Activated T-cell treated with anti-CD3 and anti-CD28 coated beads for 4 hours (primary cell): ENCODE measurements at places on chromosomes 1 and 21.
A peak's percentile ranks its signal among the peaks of the same experiment; 100 is the strongest.

GRCh38 chr1:101653482-101653946 lies 343.2 kb downstream of the OLFM3 start:
- no peak for DNase-seq

DNA sequence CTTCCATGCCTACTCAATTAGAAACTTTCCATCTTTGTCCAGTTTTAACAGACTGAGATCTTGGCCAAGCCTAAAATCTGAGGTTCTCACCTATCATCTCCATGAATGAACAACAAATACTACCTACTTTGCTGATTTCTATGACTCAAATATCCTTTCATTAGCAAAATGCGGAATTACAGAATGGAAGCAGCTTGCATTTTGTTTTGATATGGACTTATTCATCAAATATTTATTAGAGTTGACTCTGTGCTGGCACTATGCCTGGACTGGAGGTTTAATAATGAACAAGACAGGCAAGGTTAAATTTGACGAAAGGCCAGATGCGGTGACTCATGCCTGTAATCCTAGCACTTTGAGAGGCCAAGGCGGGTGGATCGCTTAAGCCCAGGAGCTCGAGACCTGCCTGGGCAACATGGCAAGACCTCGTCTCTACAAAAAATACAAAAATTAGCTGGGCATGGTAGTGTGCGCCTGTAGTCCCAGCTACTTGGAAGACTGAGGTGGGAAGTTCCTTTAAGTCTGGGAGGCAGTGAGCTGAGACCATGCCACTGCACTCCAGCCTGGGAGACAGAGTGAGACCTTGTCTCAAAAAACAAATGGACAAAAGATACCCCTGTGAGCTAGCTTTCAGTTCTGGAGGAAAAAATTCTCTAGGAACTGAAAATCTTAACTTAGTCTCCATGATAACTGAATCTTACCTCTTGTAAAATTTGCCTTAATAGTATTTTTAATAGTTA lies 29.4 kb upstream of the SOD1 start:
- DNase-seq = no peak

- peak; percentile 30 for DNase-seq
These were observed 32.1 kb upstream of the KCNE1 start for GRCh38 chr21:34544032-34544496.

- DNase-seq = no peak
These were observed 189.1 kb downstream of the FMN2 start for GRCh38 chr1:240280560-240281322.

GRCh38 chr21:36910581-36911307 lies 55.7 kb downstream of the HLCS start:
- no peak for DNase-seq

- peak; percentile 32 for DNase-seq
These were observed 18.6 kb downstream of the AZIN2 start for GRCh38 chr1:33099290-33100118.

GRCh38 chr1:169548282-169548681 lies 38.0 kb downstream of the F5 start:
- DNase-seq = no peak

- no peak for DNase-seq
These were observed 253.8 kb downstream of the LTN1 start for GRCh38 chr21:28738882-28739281.

DNA sequence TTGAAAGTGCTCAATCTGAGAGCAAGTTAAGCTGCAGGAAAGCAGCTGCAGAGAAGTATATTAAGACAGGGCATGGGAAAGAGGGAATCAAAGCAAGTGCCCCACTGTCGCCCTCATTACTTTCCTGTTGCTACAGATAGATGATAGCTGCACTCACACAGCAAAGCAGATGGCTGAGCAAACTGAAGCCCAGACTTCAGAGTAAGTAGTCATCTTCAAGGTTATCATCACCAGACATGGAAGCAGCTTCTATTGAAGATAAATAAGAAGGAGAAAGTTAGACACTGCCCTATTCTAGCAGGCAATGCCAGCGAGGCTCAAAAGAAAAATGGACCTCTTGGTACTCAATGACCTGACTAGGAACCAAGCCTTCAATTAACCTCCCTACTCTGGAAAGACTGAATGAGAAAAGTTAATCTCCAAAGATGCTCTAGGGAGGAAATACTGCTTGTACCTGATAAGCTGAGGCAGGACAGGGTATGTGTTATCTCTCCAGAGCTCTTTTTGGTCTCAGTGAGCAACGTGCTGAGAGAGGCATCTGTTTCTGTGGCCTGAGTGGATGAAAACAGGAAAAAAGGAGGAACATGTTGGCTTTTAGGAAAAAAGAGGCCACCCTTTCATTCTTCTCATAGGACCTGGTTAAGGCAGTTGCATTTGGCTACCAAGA lies 11.1 kb upstream of the MRPL9 start:
- DNase-seq = no peak

DNA sequence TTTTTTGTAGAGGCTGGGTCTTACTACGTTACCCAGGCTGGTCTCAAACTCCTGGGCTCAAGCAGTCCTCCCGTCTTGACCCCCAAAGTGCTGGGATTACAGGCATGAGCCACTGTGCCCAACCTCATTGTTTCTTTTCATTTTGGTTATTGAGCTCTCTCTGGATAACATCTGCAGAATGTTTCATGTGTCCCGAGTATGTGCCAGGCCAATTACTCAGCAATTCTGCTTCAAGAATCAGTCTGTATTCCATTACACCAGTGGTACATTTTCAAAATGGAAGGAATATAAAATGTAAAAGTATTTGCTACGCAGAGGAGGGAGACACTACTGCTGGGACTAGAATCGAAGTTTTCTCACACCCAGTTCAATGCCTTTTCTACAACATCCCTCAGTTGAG lies 1.7 kb upstream of the ELOA start:
- DNase-seq = no peak

GRCh38 chr21:19785941-19786340 lies 1212.3 kb upstream of the NCAM2 start:
- no peak for DNase-seq

DNA sequence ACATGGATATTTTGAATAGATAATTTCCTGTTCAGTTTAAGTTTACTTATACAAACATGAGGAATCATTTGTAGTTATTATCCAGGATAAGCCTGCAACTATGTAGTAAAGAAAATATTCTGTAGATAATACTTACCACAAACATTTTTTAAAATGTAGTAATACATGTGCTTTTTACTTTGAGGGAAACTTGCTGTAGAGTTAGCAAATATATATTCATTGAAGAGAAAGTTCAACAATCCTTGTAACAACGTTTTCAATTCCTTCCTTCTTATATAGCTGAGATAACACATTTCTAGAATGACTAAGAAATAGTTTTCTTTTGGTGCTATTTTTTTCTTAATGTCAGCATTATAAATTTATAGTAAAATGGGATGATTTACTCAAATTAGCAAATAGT lies 664.6 kb upstream of the ADAMTS5 start:
- DNase-seq = no peak

DNA sequence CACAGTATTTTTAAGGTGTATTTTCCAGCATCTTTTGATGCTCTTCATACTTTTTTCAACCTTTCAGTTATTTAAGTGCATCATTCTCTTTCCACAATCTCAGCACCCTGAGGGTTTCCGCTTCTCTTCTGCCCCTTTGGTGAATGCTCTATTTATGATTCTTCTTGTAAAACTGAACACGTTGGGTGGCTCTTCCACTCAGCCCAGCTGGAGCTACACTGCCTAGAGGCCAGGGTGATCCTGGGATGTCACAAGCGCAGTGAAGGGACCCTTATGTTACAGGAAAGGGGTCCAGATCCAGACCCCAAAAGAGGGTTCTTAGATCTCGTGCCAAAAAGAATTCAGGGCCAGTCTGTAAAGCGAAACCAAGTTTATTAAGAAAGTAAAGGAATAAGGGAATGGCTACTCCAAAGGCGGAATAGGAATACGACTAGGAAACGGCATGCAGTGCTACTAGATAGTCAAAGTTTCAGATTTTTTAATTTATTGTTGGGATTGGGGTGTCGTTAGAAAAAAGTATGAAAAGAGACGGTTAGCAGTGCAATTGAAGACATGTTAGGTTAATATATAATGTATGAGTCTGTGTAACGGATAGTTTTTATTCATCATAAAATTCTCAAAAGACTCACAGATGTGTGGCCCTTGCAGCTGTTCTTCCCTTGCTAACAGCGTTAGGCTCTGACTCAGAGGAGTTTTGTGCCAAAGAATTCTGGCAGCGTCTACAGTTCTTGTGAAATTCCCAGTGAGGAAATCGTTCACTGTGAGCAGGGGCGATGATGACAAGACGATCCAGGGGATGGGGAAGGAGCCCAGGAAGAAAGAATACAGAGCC lies 14.4 kb upstream of the ERVH48-1 start:
- no peak for DNase-seq

DNA sequence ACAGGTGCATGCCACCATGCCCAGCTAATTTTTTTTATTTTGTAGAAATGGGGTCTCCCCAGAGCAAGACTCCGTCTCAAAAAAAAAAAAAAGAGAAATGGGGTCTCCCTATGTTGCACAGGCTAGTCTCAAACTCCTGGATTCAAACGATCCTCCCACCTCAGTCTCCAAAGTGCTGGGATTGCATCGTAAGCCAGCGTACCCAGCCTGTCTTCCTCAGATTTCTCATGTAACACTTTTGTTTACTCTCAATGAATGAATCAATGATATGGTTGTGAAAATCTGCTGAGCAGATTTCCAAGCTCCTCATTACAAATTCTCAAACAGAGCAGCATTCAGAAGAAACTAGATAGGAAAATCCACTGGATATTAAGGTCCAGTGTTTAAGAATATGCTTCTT lies 6.6 kb downstream of the CMPK1 start:
- DNase-seq = no peak

GRCh38 chr1:162206749-162207635 lies 137.5 kb downstream of the NOS1AP start:
- no peak for DNase-seq

DNA sequence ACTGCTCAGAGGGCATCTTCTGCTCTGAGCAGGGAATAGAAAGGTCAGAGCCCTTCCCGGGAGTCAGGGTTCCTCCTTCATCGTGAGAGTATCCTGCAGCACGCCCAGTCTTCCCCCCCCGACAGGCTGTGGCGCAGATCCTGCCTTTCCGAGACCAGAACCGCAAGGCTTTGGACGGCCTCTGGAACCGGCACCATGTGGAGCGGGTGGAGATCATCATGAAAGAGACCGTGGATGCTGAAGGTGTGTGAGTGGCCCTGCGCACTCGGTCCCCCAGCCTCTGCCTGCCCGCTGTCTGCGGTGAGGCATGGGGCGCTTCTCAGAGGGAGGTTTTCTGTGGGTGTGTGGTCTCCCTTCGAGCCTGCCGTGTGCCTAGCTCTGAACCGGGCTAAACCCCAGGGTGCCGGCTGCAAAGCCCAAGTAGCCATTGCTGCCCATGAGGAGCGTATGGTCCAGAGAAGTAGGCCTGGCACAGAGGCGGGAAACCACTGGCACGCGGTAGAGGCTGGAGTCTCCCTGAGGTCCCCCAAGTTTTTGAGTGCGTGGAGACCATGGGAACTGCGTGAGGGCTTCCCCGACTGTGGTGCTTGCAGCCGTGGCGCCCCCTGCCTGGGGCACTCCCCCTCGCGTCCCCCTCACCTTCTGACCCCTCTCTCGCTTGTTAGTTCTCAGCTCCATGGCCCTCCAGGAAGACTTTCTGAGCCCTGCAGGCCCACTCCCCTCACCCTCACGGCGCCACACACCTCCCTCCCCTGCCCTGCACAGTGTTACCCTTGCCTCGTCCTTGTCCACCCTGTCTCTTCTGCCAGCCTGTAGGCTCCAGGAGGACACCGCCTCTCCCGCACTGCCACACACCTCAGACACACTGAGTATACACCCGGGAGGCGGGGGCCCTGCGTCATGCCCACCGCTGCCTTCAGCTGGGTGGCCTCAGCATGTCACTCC lies 12.5 kb downstream of the H6PD start:
- no peak for DNase-seq

DNA sequence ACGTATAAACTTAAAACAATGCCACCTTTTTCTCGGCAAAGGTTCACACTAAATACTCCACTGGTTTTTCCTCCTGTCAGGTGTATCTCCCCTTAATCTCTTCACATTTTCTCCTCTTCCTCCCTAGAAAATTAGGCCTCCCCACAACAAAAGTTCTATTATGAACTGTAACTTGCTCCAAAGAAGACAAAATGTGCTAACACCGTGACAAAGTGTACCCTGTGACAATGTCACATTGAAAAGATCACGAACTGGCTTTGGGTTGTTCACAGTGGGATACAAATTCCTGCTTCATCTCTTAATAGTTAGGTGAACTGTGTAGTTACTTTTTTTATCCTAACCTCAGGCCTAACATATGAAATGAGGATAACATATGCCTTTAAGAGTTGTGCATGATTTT lies 6.0 kb downstream of the NUCKS1 start:
- DNase-seq = no peak

DNA sequence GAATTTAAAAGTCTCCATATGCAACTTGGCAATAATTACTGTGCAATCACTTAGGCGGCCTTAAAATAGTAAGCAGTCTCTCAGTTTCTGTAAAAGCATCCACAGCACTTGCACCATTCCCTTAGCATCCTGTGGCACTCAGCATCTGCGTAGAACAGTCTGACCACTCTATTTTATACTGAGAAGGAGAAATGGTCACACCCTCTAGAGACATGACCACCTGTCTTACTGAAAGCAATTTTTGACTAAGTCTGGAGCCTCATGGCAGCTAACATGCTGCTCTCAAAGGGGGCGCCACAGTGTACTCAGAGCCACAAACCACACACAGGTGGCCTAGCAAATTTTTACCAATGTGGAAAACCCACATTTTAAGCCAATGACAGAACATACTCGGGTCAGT lies 62.0 kb downstream of the KCNK1 start:
- DNase-seq = no peak

DNA sequence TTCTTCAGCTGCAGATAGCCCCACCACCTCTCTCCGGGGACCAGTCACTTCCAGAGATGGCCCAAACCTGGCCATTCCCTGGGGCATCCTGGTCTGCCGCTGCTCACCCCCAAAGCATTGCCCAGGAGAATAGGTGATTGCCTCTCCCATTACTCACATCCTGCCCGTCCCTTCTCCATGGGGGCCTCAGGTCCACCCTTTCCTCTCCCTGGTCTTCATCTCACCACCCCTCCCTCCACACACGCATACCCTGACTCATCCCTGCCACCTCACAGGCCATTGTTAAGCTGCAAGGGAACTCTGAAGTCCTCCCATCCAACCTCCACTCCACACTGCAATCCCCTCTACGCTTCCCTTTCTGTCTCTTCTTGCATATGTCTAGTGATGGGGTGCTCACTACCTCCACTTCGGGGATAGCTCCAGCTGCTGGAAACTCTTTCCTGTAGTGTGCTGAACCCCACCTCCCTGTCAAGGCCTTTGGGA lies at the start of gene PLEKHG5:
Gene PLEKHG5, minus strand, starts transcription at position 188 of the 483 bp plus-strand sequence. CDS start 14,096 bp downstream, outside the sequence.
- no peak for DNase-seq

- no peak for DNase-seq
These were observed 1299.4 kb downstream of the NCAM2 start for GRCh38 chr21:22297575-22297974.

DNA sequence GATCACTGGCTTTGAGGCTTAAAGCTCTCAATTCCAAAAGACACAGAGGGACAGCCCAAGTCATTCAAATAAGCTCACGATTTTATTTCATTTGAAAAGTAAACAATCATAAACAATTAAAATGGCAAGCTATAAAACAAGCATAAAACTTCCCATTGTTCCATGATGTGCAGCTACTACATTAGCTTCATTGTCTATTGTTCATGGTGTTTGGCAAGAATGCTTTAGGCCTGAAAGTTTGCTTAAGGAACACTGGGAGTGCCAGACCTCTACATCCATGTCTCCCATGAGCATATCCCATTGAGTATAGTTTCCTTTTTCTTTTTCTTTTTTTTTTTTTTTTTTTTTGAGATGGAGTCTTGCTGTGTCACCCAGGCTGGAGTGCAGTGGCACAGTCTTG lies 286.1 kb upstream of the ESRRG start:
- no peak for DNase-seq
